MG63 (cell line): ENCODE measurements at places on chromosomes 13 and 19. TPM values are rescaled to one million over a fixed set of nuclear protein-coding genes. Genes with fewer than 3 reads are reported as not detected.

The KANK3 gene
- 0.20 TPM in 1 of 2 replicates, not detected in the other for total RNA-seq

The LYL1 gene
- not detected in 2 replicates for total RNA-seq

The ATP4B gene
- not detected in 2 replicates for total RNA-seq

GRCh38 chr19:6071875-6072274 lies 38.4 kb downstream of the RFX2 start:
- no peak for DNase-seq

GRCh38 chr13:49935171-49936074 lies 717 bp downstream of the SPRYD7 start:
- DNase-seq: peak; percentile 78

- DNase-seq: no peak
These were observed 6.3 kb downstream of the KLK3 start for GRCh38 chr19:50861010-50861409.

DNA sequence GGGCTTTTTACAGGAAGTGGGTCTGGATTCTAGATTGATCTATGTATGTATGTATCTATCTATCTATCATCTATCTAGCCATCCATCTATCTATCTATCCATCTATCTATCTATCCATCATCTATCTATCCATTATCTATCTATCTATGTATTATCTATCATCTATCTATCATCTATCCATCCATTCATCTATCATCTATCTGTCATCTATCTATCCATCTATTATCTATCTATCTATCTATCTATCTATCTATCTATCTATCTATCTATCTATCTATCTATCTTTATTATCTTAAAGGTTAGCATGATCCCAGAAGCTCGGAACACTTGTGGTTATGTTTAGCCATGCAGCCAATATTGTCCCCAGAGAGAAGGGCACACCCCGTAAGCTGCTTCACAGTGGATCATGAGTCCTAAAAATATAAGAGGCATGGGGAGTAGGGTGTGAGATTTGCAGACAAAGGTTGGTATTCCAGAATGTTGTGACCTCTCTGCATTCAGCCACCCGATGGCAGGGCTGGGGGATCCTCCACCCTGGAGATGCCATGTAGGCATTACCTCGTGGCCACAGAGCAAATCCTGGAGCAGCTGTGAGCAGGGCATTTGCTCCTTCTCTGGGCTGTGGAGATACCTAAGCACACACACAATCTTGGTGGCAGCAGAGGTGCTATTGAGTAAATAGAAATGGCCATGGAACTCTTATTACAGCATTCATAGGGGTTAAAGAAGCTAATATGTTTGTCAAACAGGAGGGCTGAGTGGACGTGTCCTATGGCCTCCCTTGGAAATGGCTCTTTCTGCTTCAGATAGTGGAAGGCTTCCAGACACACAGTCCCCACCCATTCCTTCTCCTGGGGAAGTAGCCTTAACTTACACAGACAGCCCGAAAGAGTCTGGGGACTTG lies 310.0 kb upstream of the TSHZ3 start:
- DNase-seq: no peak

DNA sequence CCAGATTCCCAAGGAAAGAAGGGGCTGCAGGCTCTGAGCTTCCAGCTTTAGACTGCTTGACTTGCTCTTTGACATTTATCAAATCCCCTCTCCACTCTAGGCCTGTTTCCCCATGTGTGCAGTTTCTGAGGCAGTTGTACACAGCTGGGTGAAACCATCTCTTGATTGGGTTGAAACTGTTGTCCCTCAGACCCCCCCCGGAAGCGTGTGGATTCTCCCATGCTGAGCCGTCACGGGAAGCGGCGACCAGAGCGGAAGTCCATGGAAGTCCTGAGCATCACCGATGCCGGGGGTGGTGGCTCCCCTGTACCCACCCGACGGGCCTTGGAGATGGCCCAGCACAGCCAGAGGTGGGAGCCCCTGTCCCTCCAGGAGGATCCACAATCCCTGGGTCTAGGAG lies 19.7 kb downstream of the BRSK1 start:
- DNase-seq: no peak

DNA sequence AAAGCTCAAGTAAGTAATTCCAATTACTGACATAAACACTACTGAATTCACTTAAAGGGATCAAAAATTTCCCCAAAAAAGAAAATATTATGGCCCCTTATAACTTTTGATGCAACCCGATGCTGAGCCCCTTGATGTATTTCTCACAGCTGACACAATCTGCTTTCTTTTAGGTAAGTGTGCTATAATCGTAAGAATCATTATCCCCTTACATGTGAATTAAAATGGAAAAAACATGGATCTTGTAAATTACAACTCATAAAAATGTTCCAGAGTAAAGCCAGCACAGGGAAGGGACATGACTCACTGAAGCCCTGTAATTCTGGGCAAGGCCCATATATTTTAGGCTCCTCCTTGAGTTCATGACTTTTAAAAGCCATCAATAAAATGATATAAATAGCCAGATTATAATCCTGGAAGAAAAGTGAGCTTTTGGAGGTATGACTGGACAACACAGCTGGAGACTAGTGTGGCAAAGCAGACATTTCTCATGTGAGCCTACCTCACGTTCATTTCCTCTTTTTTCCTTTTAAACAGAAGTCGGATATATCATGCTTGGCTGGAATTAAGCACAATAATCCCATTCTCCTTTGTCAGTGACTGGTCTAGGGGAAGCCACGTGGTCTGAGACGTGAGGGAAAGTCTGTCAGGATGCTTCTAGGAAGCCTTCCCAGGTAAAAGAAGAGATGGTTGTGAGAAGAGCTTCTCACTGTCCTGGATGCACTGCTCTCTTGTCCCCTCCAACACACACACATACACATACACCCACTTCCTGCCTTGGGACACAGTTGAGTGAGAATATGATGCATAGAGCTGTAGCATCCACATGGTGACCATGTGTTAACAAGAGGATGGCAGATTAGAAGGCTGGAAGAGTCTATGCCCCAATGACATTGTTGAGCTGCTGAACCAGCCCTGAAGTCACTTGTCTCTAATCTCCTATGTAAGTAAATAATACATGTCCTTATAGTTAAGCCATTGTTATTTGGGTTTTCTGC lies 165.4 kb downstream of the RGCC start:
- peak; percentile 51 for DNase-seq

- no peak for DNase-seq
These were observed 158.1 kb downstream of the KATNAL1 start for GRCh38 chr13:30149248-30149647.

DNA sequence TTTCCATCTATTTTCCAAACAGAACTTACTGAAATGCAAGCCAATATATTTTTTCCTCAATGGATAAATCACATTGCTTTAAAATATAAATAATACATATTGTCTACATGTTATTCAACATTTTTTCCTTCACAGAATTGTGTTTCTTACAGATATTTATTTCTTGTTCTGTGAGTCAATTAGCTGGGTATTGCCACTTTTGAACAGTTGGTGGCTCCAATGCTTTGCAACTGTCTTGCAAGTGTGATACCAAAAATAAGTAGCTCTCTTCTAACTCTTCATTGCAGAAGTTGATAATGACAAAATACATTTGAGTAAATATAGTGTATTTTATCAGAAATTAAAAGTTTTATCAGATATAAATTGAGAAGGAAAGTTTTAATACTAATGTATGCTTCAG lies 17.1 kb upstream of the GPC5 start:
- DNase-seq: no peak

DNA sequence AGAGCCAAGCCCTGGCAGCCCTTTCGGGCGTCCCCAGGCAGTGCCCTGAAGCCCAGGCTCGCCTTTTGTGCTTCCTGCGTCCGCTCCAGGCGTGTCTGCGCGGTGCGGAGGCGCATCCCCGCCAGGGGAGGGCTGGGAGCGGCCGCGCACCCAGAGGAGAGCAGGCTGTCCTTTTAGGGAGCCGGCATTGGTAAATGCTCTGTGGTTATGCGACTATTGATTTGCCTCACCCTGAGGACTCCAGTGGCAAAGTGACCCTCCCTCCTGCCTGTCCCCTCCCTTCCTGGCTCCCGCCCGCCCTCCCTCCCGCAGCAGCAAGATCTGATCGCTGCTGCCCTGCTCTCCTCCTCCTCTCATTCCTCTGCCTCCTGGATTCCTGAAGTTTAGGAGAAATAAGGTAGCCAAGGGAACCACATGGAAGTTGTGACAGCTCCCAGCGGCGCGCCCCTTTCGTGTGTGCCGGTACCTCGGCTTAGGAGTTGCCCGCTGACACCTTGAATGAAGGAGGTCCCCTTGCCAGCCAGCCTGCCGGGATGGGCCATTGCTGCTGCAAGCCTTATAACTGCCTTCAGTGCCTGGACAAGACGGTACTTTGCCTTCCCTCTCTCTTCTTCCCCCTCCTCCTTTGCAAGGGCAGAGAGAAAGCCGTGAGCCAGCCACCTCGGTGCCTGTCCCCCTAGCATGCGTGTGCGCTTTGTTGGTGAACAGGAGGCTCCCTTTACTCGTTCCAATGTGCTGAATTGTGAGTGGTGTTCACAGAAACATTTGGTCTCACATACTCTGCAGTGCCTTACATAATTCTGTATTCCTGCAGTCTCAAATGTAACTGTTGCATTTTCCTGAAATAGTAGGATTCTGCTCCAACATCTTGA lies 166.9 kb downstream of the SLC7A1 start:
- DNase-seq: peak; percentile 23

GRCh38 chr19:18436671-18437490 lies 1.1 kb downstream of the ISYNA1 start:
- no peak for DNase-seq

DNA sequence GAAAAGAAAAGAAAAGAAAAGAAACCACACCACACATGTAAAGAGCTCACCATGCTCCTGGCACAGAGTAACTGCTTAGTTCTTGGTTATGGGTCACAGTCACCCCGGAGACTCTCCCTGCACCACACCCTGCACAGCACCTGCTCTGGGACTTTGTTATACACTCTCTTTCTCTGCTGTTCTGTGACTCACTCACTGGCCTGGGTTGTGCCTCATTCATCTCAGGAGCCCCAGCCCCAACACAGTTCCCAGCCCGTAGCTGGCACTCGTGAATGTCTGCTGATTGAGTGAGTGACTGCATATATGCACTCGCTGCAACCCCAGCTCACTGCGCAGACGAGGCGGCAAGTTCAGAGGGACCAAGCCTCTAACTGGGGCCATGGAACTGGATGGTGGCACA lies 22.9 kb upstream of the ZNF507 start:
- peak; percentile 15 for DNase-seq

GRCh38 chr19:44660081-44660480 lies 11.2 kb upstream of the CEACAM19 start:
- no peak for DNase-seq

DNA sequence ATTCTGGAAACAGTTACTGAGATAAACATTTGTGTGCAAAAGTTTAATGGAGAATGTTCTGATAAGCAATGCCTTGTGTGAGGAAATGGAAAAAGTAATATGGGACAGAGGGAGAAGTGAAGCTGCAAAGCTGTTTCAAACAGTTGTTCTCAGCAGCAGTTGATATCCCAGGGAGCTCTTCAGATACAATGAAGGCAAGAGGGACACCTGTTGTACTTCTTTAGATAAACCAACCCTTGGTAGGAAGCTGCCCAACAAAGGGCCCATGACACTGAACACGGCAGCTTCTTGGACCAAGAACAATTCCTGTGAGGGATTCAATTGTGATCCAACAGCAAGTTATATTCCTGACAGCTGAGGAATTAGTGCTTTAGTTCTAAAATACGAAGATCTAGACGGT lies 894.3 kb upstream of the PCDH20 start:
- DNase-seq: no peak

- DNase-seq: no peak
These were observed 85.1 kb downstream of the KATNAL1 start for GRCh38 chr13:30222254-30222653.

DNA sequence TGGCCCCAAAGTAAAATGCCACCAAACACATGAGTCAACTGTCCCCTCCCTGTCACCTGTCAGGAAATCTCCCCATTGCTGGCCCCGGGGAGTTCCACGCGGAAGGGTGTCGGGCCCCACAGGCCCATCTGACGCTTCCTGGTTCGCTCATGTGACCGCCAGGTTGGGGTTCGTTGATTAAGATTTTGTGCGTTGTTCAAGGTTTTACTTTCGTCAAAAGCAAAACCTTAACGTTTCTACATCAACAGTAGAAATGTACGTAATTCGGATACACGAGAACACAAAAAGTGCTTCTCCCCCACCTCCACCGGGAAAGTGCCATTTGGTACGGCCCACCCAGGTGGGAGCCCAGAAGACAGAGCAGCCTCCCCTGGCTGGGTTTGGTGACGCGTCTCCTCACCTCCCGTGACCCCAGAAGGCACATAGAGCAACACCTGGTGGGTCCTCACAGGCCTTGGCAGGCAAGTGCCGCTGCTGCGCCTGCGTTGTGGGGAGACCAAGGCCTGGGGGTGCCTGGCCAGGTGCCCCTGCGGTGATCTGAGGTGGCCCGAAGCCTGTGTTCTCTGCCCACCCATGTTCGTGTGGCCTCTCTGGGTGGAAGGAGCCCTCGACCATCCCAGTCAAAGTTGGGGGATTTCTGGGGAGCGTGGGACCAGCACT lies 161.6 kb downstream of the KDM4B start:
- no peak for DNase-seq

- DNase-seq: peak; percentile 59
These were observed at the start of gene FOXA3 for GRCh38 chr19:45863840-45864628. Gene FOXA3 (plus strand): TSS chr19:45864326. CDS start chr19:45864457, 131 bp downstream.

GRCh38 chr13:28590461-28590860 lies 68.5 kb upstream of the POMP start:
- DNase-seq: no peak

DNA sequence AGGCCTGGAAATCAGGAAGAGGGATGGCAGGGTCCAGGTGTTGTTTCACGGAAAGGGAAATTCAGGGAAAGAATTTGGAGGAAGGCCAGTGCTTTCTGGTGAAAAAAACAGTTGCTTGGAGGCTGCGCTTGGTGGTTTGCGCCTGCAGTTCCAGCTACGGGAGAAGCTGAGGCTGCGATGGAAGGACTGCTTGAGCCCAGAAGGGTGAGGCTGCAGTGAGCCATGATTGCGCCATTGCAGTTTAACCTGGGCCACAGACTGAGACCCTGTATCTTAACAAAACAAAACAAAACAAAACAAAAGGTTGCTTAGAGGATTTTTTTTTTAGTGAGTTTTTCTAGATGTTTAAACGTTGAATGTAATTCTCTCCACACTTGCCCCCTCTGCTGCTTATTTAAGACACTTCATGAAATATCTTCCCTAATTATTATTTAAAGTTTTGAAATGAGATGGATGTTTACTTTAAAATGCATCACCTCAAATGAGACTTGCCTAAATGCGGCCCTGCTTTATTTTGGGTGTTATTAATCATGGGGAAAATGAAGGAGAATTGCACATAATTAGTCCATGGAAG lies 75.4 kb upstream of the TRPC4 start:
- DNase-seq: no peak

- DNase-seq: no peak
These were observed 58.6 kb downstream of the GADD45B start for GRCh38 chr19:2534423-2535013.

DNA sequence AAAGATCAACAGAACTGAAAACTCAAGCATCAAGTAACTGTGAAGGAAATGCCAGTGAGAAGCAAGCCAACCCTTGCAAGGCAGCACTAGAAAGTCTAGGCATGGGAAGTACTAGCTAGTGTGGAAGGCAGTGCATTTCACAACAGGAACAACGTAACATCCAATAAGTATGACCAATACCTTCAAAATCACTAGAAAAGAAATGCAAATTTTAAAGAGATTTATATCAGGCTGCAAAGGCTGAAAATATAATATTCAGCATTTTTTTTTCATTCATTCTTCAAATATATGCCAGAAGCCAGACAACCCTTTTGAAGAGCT lies 121.9 kb downstream of the DLEU7 start:
- no peak for DNase-seq
